ENCODE measurements at places on chromosomes 7 and 10.

- no peak for DNase-seq
Measured at GRCh38 chr7:7992506-7992905, 23.9 kb downstream of the GLCCI1 start.

DNA sequence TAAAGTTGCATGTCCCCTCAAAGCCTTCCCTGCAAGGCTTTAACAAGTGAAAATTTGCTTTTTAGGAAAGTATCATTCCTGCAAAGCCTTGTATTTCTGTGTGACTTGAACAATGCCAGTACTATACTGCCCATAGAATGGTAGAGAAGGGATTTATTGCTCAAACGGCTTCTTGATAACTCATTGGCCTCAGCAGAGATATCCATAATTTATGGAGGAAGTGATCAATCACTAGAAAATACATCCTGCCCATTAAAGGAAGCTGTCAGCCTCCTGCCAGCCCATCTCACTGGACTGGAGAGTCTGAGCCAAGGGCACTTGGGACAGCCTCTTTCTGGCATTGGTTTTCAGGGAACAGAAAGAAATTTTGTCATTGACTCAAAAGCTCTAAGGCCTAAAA lies 152.6 kb downstream of the XPNPEP1 start:
- DNase-seq, result no peak

DNA sequence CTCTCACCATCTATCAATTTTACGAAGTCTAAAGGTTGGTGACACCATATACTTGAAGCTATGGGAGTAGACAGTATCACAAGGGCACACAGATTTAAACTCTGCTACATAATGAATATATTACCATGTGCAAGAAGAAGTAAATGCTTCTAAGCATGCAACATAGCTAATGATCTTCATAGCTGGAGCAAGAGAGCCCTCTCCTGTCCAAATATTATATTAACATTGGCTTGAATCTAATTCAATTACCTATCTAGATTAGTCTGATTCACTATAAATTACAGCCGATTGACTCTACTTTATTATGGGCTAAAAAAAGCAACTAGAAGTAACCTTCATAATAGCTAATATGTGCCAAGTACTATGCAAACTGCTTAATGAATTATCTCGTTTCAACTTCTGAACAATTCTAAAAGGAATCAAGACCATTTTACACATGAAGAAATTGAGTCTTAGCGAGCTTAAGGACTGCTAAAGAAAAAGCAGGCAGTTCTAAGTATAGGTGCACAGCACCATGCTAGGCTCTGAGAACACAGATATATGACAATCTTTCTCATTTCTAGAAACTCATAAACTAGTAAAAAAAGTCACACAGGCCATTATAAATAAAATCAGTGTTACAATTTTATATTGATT lies 21.9 kb downstream of the FRA10AC1 start:
- no peak for DNase-seq

DNA sequence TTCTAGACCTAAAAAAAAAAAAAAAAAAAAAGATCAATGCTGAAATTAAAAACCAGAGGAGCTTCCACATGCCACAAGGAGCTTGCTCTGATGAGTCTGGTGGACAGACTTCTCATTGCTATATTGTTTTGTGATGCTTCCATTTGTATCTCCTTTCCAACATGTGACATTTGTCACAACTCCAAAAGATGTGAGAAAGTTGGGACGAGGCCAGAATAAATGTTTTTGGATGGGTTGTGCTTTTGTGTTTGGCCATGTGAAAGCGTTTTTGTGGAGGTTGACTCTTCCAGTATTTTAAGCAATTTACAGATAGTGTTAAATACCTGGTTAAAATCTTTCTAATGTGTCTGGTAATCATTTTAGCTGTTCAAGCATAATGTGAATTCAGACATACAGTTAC lies 280.1 kb downstream of the SKAP2 start:
- no peak for DNase-seq

- no peak for DNase-seq
Measured at GRCh38 chr10:55369670-55370420, 568.8 kb upstream of the PCDH15 start.

DNA sequence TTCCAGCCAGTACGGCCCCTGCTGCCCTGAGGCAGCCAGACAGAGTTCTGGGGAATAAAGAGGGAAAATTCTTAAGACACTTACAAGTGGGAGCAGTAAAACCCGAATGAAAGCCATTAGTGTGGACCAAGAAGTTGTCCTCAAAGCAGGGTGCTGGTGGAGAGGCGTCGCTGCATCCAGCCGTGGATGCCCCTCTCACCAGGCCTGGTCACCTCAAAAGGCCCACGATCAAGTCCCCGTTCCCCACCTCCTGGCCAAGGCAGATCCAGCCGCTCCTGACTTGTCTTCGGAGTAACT lies 656 bp downstream of the VSTM4 start:
- DNase-seq, result no peak

DNA sequence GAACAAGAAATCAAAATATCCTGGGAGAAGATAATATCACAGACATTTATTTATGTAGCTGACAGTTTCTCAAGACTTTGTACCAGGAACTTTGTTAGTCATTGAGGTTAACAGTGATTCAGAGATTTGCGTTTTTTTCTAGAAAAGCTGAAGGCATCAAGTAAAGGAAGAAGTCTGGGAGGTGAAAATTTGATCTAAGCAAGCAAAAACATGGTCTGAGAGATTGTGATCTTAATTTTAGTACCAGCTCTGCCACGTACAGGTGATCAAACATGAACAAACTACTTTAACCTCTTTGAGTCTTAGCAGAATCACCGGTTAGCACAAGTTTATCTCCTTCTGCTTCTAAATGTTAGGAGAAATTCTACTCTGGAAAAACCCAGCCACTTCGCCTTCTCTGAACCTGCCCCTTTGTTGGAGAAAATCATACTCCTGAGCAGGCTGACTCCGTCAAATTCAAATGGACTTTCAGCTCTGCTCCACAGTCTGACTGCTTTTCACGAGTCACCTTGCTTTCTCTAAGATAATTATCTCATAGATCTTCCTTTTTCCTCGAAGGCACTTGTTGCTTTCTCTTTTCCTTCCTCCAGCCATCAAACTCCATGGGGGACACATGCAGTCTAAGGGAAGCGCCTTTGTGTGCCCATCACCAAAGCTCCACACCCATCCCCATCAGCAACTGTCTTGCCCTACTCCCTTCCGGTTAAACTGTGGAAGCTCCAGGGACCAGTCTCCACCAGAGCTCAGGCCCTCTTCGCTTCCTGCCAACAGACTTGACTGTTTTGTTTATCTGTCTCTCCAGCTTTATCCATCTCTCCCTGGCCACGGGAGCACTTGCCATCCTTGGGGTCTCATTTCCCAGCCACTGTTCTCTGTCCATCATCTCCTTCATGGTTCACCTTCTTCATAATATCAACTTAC lies 86.3 kb downstream of the PRKCQ start:
- DNase-seq, result no peak

DNA sequence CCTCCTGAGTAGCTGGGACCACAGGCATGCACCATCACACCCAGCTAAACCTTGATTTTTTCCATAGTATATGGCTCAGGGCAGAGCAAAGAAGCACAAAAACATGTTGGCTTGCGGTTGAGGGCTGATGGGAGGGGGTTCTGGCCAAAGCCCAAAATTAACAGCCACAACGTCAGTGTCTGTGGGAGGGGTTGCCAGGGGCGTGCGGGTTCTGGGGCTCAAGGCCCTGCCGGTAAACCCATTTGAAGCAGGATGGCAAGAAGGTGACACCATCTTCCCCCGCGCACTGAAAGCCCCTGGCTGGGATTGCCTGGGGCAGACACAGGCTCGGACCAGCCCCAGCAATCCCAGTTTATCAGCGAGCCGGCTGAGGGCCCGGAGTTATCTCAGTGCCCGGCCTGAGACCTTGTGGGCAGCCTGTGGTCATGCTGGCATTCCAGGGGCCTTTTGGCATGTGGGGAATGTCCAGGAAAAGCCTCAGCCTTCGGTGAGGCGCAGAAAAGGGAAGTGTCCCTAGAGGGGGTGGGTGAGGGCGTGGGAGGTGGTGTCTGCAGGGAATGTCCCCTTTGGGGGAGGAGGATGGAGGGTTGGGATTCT lies 167.7 kb upstream of the TNRC18 start:
- no peak for DNase-seq

- no peak for DNase-seq
Measured at GRCh38 chr10:126094537-126094936, 198.2 kb downstream of the FANK1 start.

- no peak for DNase-seq
Measured at GRCh38 chr10:125014836-125015355, 73.0 kb downstream of the ZRANB1 start.

DNA sequence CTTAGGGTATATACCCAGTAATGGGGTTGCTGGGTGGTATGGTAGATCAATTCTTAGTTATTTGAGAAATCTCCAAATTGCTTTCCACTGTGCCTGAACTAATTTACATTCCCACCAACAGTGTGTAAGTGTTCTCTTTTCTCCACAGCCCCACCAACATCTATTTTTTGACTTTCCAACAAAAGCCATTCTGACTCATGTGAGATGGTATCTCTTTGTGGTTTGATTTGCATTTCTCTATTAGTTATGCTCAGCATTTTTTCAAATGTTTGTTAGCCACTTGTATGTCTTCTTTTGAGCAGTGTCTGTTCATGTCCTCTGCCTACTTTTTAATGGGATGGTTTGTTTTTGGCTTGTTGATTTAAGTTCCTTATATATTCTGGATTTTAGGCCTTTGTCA lies 66.4 kb downstream of the MGAM2 start:
- no peak for DNase-seq

- DNase-seq, result no peak
Measured at GRCh38 chr7:106537119-106537518, 123.8 kb downstream of the CCDC71L start.

GRCh38 chr10:110842326-110842904 lies 29.3 kb upstream of the PDCD4 start:
- DNase-seq, result no peak

Data from nucleus accumbens (tissue), 56 donors.